Activated CD8-positive, alpha-beta memory T cell treated with anti-CD3 and anti-CD28 coated beads for 24 hours (primary cell): ENCODE measurements at places on chromosomes 5 and 9.

DNA sequence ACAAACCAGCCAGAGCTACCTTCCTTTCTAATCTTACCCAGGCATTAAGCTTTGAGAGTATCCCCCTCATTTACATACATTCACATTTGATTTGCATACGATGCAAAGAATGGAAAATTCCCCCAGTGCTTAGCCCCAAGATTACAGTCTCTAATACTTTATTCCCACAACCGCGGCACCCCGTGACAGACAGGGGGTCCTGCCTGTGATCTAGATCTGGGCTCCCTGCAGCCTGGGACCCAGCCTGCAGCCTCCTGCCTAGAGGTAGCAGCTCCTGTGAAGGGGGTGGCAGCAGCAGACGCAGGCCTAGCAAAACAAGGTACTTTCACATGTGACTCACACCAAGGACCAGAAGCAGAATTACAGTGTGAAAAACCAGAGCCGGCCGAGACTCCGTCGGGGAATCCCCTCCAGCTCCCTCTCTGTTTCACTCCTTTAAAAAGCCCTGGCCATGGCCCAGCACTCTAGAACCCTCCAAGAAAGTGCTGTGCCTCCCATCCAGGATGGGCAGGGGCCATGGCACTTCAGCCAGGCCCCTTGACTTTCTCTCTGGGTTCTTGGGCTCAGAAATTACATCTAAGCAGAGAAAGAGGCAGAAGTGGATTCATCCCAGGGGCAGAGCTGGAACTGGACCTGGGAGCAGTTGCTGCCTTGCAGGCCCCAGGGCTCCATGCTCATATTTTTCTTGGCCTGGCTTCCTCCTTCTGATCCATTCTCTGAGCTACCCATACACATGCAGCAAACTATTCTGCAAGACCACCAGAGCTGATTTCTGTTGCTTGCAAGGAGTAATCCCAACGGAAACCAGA is 14.0 kb upstream of the TCF7 start:
- DNase-seq, result peak; percentile 88

DNA sequence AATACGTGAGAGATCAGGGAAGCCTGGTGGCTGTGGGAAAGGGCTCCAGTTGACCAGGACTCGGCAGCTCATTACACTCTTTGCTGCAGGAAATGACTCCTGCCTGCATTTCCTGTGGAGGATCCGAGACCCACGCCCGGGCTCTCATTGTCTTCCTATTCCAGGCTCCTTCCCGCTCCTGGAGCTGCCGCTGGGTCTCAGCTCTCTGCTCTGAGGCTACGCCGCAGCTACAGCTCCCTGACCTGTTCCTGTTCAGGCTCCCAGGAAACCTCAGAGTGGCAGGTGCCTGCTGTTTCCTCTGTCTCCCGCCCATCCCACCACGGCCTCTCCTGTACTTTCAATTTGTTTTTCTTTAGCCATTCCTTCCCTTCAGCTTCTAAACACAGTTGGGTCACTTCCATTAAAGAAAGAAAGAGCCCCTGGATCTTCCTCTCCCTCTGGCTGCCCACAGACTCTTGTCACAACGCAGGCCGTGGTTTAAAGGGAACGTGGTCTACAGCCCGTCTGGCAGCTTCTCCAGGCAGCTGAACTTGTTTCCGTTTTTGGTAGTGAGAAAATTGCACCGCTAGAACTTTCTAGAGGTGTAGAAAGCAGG is 71.5 kb downstream of the IL6ST start:
- no peak for DNase-seq

DNA sequence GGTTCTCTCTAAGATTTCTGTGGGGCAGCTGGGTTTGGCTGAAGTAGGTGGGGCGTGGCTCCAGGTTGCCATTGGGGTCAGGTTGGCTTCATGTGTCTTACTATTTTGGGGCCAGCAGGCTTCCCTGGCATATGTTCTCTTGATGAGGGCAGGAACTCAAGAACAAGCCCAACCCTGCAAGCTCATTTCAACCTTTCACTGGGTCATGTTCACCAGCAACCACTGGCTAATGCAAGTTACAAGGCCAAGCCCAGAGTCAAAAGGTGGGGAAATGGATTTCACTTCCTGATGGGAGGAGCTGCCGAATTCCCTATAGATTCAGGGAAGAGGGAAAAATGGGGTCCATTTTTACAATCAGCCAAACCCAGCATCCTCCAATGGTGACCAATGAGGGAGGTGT is 34.0 kb upstream of the HAND1 start:
- DNase-seq, result no peak

DNA sequence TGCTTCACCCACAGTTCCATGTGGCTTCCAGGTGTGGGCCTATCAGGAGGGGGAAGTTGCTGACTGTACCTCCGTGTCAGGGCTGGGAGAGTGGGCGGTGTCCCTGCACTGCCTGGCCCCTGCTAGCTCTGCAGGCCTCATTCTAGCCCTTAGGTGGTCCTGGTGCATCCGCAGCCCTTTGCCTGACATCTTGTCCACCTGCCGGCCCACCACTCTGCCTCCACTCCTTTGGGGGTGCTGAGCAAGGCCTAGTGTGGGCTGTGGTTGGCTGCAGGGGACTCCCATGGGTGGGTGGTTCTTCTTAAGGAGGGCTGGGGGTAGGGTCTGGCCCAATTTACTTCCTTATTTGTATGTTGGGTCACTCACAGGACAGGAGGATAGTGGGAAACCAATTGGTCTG is 66.9 kb downstream of the HSPA4 start:
- peak; percentile 40 for DNase-seq

DNA sequence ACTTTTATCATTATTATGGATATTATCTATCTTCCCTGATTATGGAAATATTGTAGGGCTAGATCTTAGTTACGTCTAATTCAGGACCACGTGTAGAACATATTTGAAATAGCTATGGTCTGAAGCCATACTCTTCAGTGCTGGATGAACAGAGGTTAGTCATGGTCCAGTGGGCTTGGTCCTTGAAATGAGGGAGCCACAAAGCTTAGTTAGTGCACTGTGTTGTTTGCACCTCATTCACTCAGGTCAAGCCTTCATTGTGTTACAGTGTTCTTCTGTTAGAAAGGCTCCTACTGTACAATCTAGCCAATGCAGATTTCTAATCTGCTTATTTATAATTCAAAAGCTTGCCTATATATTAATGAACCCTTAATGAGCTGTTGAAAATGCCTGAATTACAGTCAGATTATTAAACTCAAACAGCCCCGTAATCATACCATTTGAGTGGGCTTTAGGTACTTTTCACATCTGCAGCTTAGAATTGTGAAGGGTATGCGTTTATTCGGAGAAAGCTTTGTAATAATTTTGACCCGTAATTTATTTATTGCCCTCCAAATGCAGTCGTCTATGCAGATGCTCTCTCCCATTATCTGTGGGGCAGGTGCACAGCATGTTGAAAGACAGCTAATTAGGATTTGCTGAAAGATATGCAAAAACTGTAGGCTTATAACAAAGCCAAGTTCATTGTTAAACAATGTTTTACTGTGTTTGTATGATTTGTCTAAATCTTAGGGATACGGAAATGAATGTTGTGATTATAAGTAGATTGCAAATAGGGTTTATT is 164.9 kb downstream of the PBX3 start:
- DNase-seq, result no peak

DNA sequence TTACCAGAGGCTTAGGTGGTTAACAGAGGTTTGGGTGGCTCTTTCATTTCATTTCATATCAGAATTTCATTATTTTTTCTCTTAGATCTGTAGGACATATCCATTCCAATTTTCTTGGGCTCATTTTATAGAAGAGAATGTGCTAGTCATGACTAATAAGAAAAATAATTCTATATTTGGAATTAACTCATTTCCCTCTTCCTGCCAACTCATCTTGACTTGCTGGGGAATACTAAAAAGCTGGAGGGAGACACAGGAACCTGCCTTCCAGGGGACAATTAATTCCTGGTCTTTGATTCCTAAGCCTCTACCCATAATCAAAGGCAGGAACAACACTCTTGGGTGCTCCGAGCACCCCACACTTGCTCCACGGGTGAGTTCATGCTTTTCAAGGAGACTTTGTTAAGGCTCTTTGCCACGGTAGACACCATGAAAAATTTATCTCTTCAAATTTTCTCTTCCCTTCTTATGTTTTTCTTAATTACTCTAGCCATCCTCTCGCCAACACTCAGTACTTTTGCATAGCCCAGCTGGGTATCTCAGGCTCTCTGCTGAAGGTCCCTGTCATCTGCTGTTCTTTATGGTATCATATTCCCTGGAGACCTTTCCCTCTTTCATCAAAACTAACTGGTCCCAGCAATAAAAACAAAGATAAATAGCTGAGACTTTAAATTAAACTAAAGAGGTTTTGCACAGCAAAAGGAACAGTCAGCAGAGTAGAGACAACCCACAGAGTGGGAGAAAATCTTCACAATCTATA is 273.9 kb downstream of the NPR3 start:
- no peak for DNase-seq

- no peak for DNase-seq
These were observed 247.4 kb downstream of the SAXO1 start for GRCh38 chr9:18785604-18786003.

- DNase-seq, result no peak
These were observed 63.1 kb upstream of the RETREG1 start for GRCh38 chr5:16679863-16680262.
